ENCODE measurements at places on chromosomes 1 and 21. TPM values are rescaled to one million over a fixed set of nuclear protein-coding genes. Genes with fewer than 3 reads are reported as not detected.

SNX27 gene
- 30.0 TPM for total RNA-seq

CLCA2 gene
- not detected for total RNA-seq

GUCA2B gene
- total RNA-seq, result not detected

FAM78B gene
- 2.9 TPM for total RNA-seq

METTL13 gene
- 15.0 TPM for total RNA-seq

RHEX gene
- not detected for total RNA-seq

MIS18A gene
- 5.2 TPM for total RNA-seq

OR2T2 gene
- total RNA-seq, result not detected

FCRL4 gene
- total RNA-seq, result not detected

RNF207 gene
- total RNA-seq, result 8.4 TPM

HMCN1 gene
- 14.3 TPM for total RNA-seq

EPHA2 gene
- total RNA-seq, result 3.6 TPM

DYRK3 gene
- 11.3 TPM for total RNA-seq

GUCA2A gene
- not detected for total RNA-seq

S100B gene
- 159 TPM for total RNA-seq

ELAPOR1 gene
- total RNA-seq, result 2.1 TPM

TNFRSF8 gene
- 3.5 TPM for total RNA-seq

GNAT2 gene
- total RNA-seq, result not detected

KRTAP21-2 gene
- not detected for total RNA-seq

KPRP gene
- total RNA-seq, result not detected

NEGR1 gene
- total RNA-seq, result 42.9 TPM

MAP3K7CL gene
- total RNA-seq, result 6.6 TPM

EFNA4 gene
- total RNA-seq, result 5.3 TPM

CROCC gene
- 18.5 TPM for total RNA-seq

TMCC2 gene
- 0.33 TPM for total RNA-seq

C1QB gene
- 768 TPM for total RNA-seq

KRTAP13-3 gene
- total RNA-seq, result not detected

SSR2 gene
- total RNA-seq, result 205 TPM

MYOC gene
- 12.4 TPM for total RNA-seq

EXO1 gene
- 2.4 TPM for total RNA-seq

ADAM15 gene
- total RNA-seq, result 63.8 TPM

OLFM3 gene
- not detected for total RNA-seq

All from subcutaneous adipose tissue (tissue), 4 donors.